ENCODE measurements at places on chromosomes 16 and 17.

DNA sequence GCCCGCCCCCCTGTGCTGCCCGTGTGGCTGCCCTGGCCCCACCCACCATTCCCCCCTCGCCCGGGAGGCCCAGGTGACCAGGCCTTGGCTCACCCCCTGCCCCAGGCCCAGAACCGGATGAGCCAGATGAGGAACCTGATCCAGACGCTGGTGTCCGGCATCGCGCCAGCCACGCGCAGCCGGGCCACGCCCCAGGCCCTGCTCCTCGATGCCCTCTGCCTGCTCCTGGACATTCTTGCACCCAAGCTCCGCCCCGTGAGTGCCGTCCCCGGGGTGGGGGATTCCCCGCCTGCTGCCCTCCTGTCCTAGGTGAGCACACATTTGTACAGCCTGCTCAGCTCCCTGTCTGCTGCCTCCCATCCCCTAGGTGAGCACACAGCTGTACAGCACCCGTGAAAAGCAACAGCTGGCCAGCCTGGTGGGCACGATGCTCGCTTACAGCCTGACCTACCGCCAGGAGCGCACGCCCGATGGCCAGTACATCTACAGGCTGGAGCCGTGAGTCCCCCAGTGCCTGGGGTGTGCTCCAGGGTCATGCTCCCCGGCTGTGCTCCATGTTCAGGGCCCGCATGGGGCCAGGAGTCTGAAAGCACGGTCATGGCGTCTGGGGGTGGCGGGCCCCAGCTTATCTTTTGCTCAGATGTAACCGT is 4.8 kb downstream of the GNG13 start:
- no peak for DNase-seq

DNA sequence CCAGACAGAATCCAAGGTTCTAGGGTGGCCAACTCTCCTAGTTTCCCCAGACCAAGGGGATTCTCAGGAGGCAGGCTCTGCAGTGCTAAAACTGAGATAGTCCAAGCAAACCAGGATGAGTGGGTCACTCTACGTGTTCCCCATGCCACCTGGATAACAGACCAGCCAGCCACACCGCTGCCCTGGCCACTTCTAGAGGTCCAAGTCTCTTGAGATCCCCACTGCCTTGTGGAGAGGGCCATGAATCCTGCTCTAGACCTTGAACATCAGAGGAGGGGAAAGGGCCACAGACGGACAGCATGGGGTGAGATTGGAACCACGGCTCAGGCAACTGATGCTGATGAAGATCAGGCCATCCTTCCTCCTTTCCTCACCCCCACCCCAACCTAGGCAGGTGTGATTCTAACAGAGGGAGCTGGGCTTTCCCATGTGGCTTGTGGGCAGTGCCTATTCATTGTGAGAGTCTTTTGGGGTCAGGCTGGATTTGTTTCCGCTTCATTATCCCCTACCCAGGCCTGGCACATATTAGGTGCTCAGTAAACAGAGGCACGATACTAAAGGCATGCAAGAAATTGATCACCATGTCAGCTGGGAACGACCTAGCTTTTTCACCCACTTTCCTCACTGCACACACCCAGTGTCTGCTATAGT is 16.8 kb upstream of the TVP23A start:
- no peak for DNase-seq

DNA sequence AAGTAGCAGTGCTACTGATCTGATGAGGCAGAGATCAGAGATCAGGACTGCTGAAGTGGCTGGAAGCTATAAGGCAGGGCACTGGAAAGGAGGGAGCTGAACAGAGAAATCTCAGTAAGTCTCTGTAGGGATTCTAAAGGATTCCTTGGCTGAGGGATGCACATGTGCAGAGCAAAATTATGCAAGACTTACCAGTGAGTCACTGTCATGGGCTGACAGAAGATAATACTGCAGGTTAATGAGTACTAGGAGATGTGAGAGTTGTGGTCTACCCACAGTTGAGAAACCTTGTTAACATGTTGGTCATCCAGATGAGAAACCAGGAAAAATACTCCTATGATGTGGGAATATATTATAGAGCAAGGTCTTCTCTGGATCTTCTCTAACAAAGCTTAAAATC is 378.1 kb downstream of the HAPSTR1 start:
- DNase-seq: no peak

GRCh38 chr16:66849549-66849948 is 5.3 kb downstream of the CA7 start:
- no peak for DNase-seq

GRCh38 chr17:56778898-56779297 is 54.8 kb downstream of the C17orf67 start:
- DNase-seq: no peak

GRCh38 chr16:87528690-87529579 is 36.1 kb upstream of the ZCCHC14 start:
- DNase-seq: no peak
